ENCODE measurements at places on chromosomes 2 and 18.
A peak's percentile ranks its signal among the peaks of the same experiment; 100 is the strongest.

- DNase-seq, result peak; percentile 11
These were observed 110.2 kb downstream of the MDH1 start for GRCh38 chr2:63698786-63699548.

DNA sequence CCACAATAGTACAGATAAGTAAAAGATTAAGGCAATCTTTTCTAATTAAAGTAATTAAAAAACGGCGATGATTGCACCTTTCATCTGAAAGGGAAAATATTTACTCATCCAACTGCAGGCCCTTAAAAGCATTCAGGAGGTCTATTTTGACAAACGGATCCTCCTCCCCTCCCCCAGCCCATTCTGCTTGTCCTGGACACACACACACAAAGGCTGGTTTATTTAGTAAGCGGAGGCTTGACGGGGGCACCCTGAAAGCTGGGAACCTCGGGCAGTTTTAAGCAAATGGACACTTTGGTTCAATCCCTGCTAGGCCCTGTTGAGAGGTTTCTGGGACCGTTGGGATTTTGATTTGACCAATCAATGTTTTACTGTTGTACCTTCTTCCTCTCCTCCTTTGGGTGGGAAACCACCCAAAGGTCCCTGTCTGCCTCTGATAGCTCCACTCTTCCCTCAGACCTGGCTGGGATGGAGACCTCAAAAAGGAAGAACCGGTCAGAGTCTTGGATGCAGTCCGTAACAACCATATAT, 135.8 kb upstream of the HAAO start:
- DNase-seq, result no peak

DNA sequence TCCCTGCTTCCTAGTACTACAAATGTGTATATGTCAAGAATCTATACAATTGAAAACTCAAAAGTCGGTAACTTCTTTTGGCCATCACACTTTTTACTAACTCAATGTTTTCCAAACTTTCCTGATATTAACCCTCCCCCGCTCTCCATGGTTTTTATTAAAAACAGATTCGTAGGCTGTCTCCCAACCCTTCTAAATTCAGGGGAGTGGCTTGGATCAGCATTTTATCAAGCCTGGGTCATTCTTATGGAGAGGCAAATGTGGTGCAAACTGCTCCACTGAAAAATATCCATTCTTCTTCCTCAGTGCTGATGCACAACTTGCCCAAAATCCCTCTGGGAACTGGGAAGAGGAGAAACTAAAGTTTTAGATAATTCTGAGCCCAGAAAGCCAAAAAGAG, 134.2 kb downstream of the RIF1 start:
- DNase-seq, result no peak

DNA sequence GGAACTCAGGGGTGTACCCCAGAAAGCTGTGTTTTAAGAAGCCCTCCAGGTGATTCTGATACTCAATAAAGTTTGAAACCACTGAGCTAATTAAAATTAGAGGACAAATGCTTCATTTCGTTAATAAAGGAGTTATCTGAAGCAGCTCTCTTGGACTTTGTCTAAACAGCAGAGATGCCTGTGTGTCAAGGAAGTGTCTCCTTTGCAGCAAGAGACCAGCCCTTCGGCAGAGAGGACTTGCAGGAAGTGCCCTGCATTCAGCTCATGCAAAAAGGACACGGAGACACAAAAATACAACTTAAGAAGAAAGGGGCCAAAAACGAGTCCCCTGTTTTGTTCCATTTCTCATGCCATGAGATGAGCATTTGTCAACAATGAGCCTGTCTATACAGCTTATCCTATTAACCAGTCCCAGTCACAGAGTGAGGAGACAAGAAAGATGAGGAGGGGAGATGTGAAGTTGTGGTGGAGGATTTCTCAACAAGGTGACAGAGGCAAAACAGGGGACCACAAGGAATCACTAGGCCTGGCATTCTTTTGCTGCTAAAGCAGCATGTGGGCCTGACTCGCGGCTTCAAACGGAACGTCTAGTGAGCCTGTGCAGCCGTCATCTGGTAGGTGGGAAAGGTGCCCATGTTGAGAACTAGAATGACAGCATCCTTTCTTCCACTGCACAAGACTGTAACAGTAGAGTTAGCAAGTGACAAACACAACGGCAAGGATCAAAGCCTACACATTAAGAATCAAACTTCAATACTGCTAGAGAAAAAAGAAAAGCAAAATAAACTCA, 152.3 kb downstream of the ANTXR1 start:
- no peak for DNase-seq

GRCh38 chr2:229301237-229301636, 30.1 kb upstream of the PID1 start:
- DNase-seq, result no peak

- no peak for DNase-seq
These were observed 119.8 kb downstream of the PRKCE start for GRCh38 chr2:45771261-45771660.

- no peak for DNase-seq
These were observed 4.5 kb upstream of the TMEM200C start for GRCh38 chr18:5899835-5900234.

DNA sequence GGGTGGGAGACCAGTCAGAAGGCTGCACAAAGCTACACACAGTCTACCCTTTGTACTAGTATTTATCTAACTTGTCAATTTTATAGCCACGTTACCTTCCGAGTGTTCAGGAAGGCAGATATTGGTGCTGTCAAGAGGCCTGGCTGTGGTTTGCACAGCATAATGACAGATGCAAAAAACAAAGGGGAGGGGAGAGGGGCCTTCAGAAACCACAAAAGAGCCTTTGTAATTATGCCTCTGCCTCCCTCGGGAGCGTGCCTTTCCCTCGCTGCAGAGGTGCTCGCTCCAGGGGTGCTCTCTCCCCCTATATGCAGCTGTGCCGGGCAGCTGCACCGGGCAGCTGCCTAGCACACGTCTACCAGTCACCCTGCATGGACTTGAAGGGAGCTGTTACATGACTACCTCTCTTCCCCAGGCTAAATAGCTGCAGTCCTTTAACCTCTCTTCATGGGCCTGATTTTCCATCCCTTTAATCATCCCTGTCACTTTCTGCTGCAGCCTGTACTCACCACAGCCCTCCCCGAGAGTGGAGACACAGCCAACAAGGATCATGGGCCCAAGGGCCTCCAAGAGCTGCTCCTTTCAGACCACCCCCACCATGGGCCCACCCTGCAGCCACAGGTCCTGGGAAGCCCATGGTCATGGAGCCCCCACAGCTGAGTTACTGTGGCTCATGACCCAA, 168.4 kb upstream of the PKDCC start:
- no peak for DNase-seq

- DNase-seq, result no peak
These were observed 36.8 kb upstream of the NCOA1 start for GRCh38 chr2:24454294-24454693.

- DNase-seq, result no peak
These were observed 198.3 kb downstream of the ACKR3 start for GRCh38 chr2:236767941-236768340.

GRCh38 chr18:32300914-32301313, 111.1 kb downstream of the MEP1B start:
- DNase-seq, result no peak

DNA sequence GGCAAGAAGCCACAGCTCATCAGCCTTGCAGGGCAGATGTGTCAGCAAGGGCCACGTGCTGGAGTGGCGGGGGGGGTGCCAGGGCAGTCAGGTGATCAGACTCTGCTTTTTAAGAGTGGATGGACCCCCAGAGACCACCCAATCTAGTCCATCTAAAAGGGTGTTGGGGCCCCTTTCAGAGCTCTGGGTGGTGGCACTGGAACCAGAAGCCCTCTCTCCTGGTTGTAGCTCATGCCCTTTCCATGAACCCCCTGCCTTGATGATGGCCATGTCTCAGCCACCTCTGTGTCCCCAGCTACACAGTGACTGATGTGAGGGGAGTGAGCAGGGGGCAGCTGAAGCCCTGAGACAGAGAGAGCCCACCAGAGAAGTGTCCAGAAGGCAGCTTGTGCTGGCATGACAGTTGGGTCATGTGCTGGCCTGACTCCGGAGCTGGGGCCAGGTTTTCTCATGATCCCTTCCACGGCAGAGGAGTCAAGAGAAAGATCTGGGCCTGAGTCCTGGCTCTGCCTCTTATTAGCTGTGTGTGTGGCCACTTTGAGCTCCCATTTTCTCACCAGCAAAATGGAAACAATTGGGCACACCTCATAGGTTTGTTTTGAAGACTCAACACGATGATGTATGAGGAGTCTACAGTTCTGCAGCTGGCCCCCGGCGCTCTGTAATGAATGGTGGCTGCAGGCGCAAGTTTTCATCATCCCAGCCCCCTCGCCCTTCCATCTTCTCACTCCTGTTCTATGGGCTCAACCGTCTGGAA, 195.7 kb downstream of the ZFP36L2 start:
- DNase-seq, result no peak

DNA sequence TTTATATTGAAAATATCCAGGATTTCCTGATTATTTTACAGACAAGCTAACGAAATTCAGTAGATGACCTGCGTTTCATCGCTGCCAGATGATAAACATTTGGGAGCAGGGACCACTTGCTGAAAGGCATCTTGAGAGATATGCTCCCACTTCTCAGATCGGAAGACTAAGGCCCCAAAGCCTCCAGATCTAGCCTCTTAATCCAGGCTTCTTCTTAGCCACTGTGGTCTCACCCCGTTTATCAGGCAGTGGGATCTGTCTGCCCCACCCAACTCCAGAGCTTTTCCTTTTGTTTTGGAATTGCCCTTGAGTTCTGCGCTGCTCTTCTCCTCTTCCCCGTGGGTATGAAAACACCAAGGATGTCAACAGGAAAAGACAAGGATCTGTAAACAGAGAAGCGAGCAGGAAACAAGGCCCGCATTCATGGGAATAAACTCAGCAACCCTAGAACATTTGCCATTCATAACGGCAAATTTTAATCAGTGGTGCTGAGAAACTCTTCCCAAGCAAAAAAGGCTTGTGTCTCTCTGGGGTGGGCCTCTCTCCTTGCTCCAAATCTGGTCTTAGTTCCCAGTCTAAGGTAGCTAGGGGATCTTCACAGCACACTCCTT, 21.4 kb downstream of the MYL12B start:
- no peak for DNase-seq

- DNase-seq, result no peak
These were observed 10.2 kb downstream of the GPR55 start for GRCh38 chr2:230914886-230915285.

DNA sequence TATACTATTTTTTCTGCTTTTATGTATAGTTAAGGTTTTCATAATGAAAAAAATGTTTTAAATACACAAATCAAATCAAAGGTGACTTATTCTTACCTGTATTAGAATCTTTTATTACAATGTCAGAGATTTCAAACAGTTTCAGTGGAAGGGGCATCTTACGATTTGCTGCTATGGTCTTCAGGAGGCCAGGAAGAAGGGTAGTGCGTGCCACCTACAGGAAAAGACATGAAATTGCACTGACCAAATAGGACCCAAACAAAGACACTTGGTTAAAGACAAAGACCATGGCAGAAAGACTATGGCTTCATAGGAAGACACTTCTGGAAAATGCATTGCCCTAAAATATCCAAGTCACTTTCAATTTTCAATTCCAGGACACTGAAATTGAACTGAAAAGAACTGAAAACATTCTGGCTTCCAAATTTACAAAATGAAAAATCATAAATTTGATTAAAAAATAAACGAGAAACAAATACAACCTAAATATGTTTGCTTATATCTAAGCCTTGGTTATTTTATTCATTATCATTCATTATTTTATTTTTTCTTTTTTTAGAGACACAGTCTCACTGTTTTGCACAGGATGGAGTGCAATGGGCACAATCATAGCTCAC, 42.1 kb downstream of the FARSB start:
- no peak for DNase-seq

GRCh38 chr2:197973772-197974171, 169.4 kb downstream of the PLCL1 start:
- DNase-seq, result no peak

- no peak for DNase-seq
These were observed 76.2 kb downstream of the DCDC2C start for GRCh38 chr2:3779496-3780049.

DNA sequence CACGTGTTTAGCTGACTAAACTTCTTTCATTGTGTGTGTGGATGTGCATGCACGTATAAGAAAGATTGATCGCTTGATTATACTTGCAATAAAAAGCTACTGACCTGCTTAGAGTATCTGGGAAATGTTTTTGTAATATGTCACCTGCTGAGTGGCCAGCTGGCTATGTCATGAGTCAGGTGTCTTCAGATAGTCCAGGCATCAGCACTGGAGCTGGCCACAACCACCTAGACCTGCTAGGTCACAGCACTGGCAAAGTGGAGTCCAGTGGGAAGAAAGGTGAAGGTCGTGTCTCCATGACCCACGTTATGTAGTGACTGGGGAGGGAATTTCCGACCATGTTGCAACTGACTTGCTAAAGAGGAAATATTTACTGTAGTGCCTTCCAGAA, 147.0 kb downstream of the ESCO1 start:
- no peak for DNase-seq

DNA sequence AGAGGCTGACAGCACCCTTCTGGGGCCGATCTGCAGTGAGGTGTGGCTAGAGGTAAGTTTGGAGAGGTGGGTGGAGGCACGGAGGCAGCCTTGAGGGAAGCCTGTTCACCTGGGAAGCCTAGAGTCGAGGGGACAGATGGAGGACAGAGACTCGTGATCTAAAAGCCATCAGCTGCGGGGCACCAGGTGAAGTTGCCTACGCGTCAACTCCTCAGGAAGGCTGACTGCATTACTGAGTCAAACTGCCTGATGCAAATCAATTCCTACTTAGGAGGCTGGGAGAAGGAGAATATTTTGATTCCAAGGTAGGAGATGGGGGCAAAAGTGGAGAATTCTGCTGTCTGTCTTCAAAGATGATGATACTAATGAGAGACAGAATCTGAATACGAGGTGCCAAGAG, 104.4 kb upstream of the SMAD7 start:
- no peak for DNase-seq

DNA sequence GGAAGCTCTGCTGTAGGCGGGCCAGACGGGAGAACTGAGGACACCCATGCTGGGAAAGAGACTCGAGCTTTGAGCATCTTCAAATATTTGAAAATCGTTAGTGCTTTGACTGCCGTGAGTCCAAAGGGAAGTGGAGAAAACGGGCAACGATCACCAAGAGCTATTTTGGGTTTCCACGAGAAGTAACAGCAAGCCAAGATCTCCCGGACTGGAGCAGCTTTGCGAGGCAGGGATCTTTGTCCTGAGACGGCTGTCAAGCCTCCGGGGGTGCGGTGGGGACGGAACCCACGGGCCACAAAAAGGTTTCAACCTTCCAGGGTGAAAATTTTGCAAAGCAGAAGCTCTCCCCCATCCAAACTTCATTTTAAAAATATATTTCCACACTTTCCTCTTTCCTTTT, 195.8 kb downstream of the NDUFA10 start:
- no peak for DNase-seq

DNA sequence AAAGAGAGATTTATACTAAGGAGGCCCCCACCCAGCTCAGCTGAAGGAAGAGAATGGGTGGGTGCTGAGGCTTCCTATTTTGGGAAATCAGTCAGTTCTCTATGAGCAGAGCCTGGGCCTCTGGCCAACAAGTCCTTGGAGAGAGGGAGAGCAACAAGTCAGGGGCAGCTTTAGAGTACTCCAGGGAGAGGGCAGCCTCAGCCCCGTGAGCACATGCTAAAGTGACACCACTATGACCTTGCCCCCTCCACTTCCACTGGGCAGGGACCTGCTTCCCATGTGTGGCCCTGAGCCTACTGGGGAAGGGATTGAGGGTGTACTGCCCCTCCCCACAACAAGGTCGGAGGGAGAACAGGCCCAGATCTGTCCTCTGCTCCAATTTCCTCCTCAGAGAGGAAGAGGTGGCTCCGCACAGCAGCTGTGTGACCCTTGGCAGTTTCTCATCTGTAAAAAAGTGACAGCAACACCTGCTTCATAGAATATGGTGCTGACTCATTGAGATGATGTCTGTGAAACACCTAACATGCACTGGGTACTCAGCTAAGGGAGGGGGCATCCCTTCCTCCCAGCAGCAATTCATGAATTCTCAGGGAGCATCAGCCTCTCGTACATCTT, 72.9 kb downstream of the CLHC1 start:
- no peak for DNase-seq

- DNase-seq, result no peak
These were observed 118.5 kb downstream of the PRKCE start for GRCh38 chr2:45769854-45770576.

Data from prostate gland (tissue), 2 donors.